ENCODE measurements at places on chromosomes 7 and 10.

- DNase-seq = no peak
Measured at GRCh38 chr7:69399401-69399800, 198.9 kb upstream of the AUTS2 start.

DNA sequence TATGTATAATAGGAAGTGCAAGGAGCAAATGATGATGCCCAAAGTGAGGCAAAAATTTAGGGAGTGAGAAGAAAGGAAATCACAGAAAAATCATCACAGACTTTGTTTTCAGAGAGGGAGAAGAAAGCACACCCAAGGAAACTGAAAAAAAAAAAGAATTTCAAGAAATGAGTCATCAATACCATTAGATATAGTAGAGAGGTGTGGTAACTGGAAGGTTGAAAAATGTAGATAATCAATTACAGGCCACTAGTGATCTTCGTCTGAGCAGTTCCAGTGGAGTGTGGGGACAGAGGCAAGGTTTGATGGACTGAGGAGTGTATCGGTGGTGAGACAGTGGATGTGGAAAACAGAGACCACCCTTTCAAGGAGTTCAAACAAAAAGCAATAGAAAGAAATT is 31.7 kb downstream of the ASB4 start:
- no peak for DNase-seq

- no peak for DNase-seq
Measured at GRCh38 chr7:27872356-27873275, 132.7 kb downstream of the TAX1BP1 start.

DNA sequence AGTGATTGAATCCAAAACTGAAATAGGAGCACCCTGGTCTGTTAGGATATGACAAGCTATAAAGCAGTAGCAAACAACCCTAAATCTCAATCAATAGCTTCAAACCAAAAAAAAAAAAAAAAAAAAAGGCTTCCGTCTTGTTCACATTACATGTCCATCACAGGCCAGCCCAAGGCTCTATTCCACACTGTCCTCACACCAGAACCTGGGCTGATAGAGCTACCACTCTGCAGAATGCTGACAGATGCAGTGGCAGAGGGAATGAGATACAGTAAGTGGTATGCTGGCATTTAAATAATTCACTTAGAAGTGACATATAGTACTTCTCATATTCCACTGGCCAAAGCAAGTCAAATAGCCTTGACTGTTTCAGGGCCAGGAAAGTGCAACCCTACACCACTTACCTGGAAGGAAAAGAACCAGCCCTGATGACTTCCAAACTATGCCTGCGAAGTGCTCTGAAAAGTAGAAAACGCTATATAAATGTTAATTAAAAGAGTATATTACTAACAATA is 5.8 kb downstream of the CDCA7L start:
- DNase-seq = no peak

GRCh38 chr10:28711776-28712175 is 34.5 kb downstream of the BAMBI start:
- no peak for DNase-seq

DNA sequence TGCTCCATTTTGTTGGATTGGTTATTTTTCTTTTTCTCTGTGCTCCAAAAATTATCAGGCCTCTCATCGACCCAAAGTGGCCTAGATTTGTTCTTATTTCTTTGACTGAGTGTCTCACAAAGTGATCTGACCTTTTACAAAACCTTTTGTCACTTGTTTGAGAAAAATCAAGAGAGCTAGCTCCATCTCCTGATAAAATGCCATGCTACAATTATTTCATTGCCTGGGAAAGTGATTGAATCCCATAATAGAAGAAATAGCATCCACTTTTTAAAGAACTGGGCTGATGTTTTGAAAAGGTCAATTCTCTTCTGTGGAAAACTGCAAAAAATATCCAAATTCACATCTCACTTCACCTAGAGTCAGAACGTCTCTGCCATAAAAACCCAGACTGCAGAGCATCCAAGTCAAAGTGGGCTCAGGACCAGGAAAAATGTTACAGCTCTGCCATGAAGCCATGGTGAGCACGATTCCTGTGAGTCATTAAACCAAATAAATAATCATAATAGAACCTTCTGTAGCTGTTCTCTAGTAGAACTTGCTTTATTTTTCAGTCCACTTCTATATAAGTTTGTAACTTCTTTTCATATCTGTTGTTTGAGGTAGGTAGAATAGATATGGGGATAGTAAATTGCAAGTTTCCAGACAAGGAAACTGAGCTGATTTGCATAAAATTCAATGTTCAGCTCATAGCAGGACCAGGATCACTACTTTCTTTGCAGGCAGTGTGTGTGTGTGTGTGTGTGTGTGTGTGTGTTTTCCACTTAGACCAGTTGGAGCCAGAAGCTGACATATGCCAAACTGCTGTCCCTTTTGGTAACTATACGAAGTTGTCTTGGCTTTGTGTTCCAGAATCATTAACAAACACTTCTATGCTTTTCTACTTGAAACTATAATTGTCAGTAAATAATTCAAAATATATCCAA is 632.5 kb upstream of the ANKRD30A start:
- no peak for DNase-seq

- DNase-seq = no peak
Measured at GRCh38 chr7:152052771-152053170, 27.3 kb downstream of the GALNT11 start.

GRCh38 chr10:5334196-5334880 is 30.4 kb upstream of the UCN3 start:
- no peak for DNase-seq

DNA sequence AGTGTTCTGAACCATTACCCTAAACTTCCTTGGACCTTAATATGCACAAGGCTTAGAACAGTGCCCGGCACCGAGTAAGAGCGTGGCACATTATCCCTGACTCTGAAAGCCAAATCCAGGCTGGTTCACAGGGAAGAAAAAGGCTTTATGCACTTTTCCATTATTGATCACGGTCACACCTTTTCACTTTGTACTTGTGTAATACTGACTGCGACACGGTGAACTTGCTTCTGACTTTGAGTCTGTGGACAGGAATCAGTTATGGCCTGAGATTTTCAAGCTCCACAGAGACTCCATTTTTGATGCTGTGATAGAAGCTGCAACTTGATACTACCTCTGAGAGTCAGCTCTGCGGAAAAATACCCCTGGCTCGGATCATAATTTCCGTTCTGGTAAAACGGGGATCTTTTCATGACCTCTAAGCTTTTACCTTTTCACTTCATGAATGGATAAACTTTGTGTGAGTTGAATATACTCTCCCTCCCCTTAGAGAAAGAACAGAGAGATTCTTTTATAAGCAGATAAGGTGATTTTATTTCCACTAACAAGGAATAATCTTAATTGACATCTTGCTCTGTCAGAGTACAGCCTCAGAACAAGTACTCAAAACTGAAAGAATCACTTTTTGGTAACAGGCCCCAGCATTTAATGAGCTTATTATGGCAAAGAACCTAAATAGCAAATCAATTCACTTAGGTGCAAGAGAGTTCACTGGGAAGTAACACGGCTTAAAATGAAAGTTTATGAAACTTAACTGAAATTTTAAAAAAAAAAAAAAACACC is 88.8 kb downstream of the ELMO1 start:
- no peak for DNase-seq

- no peak for DNase-seq
Measured at GRCh38 chr10:528173-529165, 161.0 kb downstream of the DIP2C start.

- no peak for DNase-seq
Measured at GRCh38 chr7:134060874-134061273, 66.3 kb upstream of the LRGUK start.

DNA sequence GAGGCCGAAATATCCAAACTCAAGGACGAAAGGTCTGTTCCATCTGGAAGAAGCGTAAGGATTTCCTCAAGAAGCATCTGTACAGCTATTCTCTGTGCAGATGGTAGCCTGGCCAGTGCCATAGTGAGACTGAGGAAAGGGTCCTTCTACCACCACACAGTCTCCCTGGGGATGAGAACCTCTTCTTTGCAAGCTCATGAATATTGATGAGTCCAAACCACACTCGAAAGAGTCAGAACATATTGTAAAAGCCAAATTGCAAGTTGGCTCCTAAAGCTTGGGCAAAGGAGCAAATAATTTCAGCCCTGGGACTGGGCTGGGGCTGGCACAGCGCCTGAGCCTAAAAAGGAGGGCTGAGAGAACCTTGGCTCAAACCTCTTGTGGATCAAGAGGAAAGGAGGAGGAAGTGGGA is 66.1 kb upstream of the PIP4K2A start:
- DNase-seq = no peak

- no peak for DNase-seq
Measured at GRCh38 chr10:35735412-35735811, 93.3 kb upstream of the FZD8 start.

- DNase-seq = no peak
Measured at GRCh38 chr7:25234336-25234735, 6.0 kb upstream of the NPVF start.

DNA sequence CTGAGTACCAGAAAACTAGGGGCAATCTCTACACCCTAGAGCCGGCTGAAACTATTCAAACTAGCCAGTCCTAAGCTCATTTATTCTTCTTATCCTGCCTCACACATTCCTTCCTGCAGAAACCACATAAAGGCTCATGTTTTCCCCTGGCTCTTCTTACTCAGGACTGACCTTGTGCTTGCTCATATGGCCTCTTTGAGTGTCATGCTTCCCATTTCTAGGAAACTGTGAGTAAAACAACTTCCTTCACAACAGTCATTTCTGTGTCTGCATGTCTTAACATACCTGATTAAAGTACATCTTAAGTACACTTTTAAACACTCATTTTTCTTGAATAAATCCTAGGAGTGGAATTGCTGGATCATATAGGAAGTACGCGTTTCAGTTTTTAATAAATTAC is 52.3 kb upstream of the KIAA1217 start:
- DNase-seq = no peak

- no peak for DNase-seq
Measured at GRCh38 chr7:157005456-157006204, 4.8 kb downstream of the MNX1 start.

- DNase-seq = no peak
Measured at GRCh38 chr7:135334830-135335543, 101.3 kb downstream of the STRA8 start.

DNA sequence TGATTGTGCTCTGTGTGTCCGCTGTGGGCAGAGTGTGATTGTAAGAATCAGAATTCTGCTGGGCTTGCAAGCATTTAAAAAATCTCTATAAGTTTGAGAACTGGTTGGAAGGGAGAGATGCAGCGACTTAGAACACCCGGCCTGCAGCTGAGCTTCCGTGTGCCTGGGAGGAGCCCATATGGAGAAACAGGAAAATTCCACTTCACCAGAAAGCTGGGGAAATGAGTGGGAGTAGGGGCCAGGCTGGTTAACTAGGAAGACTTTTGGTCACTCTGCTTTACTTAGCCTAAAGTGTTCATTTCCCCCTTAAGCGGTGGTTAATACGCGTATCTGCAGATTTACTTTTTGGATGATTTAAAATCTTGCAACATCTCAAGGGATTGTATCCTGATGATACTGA is 72.2 kb downstream of the TCF7L2 start:
- no peak for DNase-seq

DNA sequence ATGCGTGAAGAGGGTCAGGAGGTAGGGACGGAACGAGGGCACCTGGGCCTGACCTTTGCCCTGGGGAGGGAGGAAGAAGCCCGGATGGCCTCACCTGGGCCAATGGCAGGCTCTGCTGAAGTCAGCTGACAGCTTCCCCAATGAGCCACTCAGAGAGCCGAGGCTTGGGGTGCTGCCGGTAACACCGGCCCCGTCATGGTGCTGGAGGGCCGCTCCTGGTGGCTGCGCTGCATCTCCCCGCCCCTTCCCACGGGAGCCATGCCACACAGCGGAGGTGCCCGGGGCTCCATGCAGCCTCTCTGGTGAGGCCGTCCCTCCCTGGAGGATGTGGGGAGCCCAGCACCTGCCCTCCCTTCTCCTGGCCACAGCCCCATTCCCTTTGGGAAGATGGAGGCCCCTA is 17.6 kb upstream of the MICALL2 start:
- DNase-seq = no peak

- no peak for DNase-seq
Measured at GRCh38 chr10:36324831-36325230, 682.7 kb upstream of the FZD8 start.

GRCh38 chr7:149558149-149558861 is 60.7 kb upstream of the ZNF746 start:
- no peak for DNase-seq

- no peak for DNase-seq
Measured at GRCh38 chr10:23186697-23187096, 5.4 kb upstream of the PTF1A start.

- DNase-seq = no peak
Measured at GRCh38 chr10:30903397-30904138, 128.1 kb downstream of the ZNF438 start.

DNA sequence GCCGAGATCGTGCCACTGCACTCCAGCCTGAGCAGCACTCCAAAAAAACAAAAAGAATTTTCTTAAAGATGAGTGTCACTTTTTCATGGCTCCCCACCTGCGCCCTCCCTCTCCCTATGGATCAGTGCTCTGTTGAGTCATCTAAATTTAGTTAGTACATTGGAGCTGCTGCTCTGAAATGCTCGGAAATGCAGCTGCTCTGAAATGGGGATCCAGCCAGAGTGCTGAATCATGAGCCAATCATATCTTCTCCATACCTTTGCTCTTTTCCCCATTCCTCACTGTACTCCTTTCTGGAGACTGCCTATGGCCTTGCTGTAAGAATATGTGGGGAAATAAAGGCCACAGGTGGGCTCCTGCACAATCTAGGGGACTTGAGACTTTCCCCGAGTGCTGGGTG is 188.8 kb downstream of the ZNF438 start:
- DNase-seq = no peak
